ENCODE measurements at places on chromosomes 7 and 10. TPM values are rescaled to one million over a fixed set of nuclear protein-coding genes. Genes with fewer than 3 reads are reported as not detected.

DNA sequence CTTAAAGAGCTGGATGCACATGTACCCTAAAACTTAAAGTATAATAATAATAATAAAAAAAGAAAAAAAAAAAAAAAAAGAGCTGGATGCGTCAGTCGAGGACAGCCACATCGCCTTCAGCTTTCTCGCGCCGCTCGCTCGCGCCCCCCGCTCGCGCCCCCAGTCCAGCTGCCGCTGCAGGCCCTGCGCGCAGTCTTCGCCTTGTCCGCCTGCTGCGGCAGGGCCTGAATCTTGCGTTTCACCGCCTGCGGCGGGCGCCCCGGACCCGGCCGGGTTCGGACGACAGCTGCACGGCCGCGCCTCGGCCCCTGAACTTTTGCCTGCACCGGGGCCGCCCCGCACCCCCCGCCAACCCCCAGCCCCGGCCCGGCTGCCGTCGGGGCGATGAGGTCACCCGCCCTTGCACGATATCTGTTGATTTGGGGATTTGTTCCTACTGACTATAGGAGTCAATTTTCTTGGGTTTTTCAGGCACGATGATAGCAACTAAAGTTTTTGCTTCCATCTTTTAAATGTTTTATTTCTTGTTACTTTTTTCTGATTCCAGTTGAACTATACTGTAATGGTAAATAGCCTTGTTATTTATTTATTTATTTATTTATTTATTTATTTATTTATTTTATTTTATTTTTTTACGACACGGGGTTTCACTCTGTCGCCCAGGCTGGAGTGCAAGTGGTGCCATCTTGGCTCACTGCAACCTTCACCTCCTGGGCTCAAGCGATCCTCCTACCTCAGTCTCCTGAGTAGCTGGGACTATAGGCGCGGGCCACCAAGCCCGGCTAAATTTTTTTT lies 33.5 kb upstream of the CPN1 start:
- DNase-seq, result peak; percentile 70

The CYP3A4 gene
- total RNA-seq, result not detected

DNA sequence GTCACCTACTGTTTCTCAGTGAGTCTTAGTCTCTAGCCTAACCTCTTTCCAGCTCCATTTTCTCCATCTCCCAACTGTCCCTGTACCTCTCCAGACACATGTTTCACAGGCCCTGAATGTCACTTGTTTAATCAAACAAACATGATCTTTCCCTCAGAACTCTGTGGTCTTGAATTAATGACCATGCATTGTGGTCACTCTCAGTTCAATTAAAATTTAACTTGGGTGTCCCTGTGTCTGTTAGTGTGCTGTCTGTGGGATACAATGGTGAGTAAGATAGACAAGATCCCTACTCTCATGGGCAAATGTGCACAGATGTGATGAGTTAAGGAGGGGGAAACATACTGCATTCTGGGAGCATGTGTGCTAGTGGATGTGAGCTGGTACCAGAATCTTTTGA lies 65.0 kb downstream of the RBM33 start:
- DNase-seq, result no peak

The RBP3 gene
- not detected for total RNA-seq

- peak; percentile 59 for DNase-seq
Observed at GRCh38 chr10:95756041-95756761, at the start of gene ENTPD1. ENTPD1 (plus strand) TSS chr10:95756163; CDS start chr10:95756240, 77 bp downstream.

DNA sequence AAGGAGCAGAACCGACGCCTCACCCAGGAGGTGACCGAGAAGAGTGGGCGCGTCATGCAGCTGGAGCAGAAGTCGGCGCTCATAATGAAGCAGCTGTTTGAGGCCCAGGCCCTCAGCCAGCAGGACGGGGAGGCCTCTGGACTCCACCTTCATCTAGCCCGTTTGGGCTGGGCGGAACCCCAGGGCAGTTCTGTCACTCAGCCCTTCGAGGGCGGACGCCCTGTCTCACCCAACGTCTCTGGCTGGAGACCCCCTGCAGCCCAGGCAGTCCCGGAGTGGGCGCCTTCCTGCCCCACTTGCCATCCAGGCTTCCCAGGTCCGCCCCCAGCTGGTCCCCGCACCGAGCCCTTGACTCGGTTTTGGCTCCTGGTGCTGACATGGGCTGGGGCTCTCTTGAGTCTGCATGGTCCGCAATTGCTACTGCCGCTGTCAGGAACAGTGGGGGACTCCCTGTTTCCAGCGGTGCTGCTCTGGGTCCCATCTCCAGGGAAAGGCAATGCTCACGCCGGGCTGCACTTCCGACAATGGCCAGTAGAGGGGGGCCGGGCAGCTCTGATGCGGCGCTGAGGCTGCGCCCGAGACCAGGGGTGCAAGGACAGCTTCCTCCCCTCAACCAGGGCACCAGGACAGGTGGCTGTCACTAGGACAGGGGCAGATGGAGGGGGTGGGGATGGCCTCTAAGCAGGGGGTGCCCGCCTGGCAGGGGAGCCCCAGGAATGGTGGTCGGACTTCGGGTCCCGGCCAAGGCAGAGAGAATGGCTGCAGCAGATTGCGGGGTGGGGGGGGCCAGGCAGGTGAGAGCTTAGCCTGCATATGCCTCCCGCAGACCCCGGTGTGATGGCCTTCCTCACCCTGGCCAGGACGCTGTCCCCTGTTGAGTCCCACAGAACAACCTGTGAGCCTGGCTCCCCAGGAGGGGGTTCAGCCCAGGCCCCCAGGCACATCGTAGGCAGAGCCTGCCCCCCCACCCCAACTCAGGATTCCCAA lies 71.2 kb upstream of the KCTD7 start:
- peak; percentile 88 for DNase-seq

GRCh38 chr10:71184421-71184820 lies 27.9 kb upstream of the UNC5B start:
- DNase-seq, result no peak

GRCh38 chr7:113176836-113177235 lies 58.5 kb upstream of the SMIM30 start:
- DNase-seq, result no peak

DNA sequence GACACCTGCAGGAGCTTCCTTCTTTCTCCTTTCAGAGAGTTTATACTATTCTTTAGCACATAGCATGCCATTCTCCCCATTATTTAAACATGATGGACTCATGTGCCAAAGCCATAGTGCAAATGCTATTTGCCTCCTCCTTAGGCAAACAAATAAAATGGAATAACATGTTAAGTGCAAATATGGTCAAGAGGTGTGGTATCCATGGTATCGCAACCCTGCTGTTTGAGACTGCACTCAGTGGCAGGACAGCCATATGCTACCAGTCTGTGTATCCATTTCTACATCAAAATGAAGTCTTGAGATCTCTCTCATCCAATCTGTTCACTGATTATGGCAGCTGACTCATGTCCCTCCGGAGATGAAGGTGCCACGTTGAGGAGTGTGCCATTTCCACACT lies 22.8 kb downstream of the HEPACAM2 start:
- no peak for DNase-seq

The WDFY4 gene
- total RNA-seq, result not detected

DNA sequence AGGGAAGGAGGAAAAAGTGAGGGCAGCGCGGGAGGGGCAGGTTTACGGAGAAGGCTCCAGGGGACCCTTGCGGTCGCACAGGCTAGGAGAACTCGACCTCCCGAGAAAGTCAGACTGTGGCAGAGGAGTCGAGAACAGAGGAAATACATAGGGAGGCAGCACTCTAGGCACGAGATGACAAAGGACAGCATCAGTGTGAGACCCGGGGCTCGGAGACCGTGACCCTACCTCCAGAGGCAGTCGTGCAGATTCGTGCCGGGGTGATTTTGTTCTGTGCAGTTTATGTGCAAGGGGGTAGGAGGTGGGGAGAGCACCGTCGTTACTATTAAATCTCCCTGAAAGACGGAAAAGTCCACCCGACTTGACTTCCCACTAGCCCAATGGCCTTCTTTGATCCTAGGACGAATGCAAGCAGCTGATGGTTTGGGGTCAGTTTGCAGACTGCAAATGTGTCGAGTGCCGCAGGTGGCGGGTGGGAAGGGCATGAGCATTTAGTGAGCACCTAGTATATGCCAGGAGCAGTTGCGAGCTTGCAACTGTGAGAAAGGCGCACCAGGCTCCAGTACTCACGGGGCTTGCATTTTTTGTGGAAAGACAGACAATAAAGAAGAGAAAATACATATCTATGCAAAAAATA lies 674 bp upstream of the OSBPL3 start:
- peak; percentile 45 for DNase-seq

The CDNF gene
- 2.2 TPM for total RNA-seq

- DNase-seq, result no peak
Observed at GRCh38 chr7:112981966-112982365, 104.7 kb downstream of the GPR85 start.

The MGMT gene
- 19.3 TPM for total RNA-seq

- no peak for DNase-seq
Observed at GRCh38 chr10:107813451-107814162, 649.1 kb upstream of the SORCS1 start.

The TMEM236 gene
- total RNA-seq, result 0.03 TPM

The HIPK2 gene
- 16.9 TPM for total RNA-seq

DNA sequence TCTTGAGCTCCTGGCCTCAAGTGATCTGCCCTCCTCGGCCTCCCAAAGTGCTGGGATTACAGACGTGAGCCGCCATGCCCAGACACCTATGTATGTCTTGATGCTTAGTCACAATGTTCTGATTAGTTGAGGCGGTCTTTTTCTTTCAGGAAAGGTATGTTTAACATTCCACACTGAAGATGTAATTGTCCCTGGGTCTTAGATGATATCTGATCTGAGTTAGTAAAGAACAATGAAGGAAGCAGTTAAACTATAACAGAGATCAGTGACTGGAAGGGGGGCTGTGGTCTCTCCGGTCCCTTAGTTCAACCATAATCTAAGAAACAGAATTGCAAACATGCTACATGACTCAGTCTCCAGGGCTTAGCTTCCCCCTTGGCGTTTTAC lies 31.5 kb upstream of the SH2D4B start:
- no peak for DNase-seq

The SKAP2 gene
- 2.5 TPM for total RNA-seq

DNA sequence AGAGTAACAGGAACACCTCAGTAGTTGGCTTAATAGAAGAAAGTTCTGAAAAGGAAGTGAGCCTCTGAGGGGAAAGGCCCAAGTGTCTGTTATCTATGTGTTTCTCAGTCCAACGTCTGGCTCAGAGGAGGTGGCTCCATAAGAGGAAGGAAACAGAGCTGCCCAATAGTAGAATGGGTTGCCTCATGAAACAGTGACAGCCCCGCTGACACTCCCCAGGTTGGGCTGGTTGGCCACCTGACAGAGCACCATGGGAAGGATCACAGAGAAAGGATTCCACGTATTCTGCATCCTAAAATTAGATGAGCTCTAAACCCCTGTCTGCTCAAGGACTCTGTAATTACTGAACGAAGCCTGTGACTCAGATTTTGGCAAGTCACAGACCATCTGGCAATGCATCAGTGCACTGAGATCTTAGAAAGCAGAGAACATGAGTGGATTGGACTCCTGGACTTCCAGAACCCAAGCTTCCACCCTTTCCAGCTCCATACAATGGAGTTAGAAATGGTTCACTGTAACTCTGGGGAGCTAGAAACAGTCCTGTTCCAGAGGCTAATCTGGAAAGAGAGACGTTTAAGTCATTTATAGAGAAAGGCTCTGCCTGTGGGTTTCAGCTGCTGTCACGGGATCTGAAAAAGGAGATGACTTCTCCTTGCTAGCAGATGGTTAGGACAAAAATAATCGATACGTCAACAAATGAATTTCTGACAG lies 2.9 kb downstream of the PKD2L1 start:
- no peak for DNase-seq

GRCh38 chr7:29449569-29450260 lies 113.9 kb upstream of the PRR15 start:
- no peak for DNase-seq

DNA sequence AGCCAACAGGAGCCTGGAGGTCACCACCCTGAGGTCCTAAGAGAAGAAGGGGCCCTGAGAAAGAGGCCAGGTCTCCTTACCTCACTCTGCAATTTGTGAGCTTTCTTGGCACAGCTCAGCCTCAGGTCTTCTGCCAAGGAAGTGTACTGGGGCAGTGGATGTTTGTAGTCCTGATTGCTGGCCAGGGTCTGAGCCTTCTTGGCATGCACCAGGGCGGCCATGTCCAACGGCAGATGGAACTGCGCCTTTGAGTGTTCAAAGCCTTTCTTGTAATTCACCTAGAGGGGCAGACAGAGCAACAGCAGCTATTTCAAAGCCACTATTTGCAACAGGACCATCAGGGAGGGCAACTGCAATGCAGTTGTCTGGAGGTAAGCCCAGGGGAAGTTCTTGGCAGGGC lies 51.7 kb downstream of the NRAP start:
- no peak for DNase-seq

GRCh38 chr10:86364491-86365345 lies 1.9 kb downstream of the GRID1 start:
- peak; percentile 87 for DNase-seq

The PRKAR2B gene
- 53.6 TPM for total RNA-seq

DNA sequence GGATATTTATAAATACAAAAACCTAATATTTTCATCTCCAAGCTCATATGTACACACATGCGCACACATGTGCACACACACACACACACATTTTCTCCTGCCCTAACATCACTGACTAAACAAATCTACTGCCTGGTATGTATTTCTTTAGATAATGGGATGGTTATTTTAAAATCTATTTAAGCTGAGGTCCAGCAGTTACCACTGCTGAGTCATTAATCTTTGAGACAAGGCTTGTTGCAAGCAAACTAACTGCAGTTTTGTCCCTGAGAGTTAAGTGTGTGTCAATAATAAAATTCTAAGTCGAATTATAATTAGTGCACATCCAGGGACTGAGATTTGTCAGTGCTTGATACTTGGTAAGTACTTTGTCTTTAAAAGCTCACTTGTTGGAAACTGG lies 135.1 kb downstream of the VPS50 start:
- DNase-seq, result no peak

GRCh38 chr10:26642896-26643653 lies 54.4 kb upstream of the PDSS1 start:
- DNase-seq, result peak; percentile 36

DNA sequence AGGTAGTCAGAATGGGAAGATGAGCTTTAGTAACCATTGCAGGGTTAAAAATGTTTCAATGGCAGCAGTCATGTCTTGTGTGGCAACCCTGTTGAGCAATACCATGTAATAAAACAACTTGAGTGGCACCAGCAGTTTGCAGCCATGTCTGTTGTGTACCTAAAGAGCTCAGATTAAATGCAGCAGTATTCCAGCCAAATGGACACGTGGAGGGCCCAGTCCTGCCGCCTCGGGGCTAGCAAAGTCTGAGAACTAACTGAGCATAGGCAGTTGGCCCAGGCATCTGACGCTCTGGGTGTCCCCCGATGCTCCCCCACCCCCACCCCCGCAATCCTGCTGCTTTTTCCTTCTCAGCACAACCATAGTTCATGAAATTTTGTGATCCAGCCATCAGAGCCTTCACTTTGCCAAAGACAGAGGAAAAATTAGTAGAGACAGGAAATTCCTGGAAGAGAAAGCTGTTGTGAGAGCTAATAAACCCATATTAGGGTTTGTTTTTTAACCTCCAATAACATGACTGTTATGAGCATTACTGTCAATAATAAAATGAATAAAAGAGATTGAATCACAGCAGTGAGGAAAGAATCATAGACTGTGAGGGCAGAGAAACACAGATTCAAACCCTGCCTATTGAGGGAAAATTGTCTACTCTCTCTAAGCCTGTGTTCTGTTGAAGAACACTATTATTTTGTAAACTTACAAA lies 220.6 kb upstream of the RHOBTB1 start:
- DNase-seq, result no peak

- DNase-seq, result peak; percentile 57
Observed at GRCh38 chr10:125562737-125563136, 120.2 kb downstream of the TEX36 start.

GRCh38 chr10:20142311-20142710 lies 326.1 kb downstream of the PLXDC2 start:
- no peak for DNase-seq

The TBX20 gene
- total RNA-seq, result 0.69 TPM

GRCh38 chr10:804787-805619 lies 115.5 kb upstream of the DIP2C start:
- peak; percentile 16 for DNase-seq

The PRKG1 gene
- 18.2 TPM for total RNA-seq

GRCh38 chr10:96910488-96911395 lies 78.6 kb downstream of the LCOR start:
- peak; percentile 78 for DNase-seq
